Motor neuron (in vitro differentiated cells): ENCODE measurements at places on chromosomes 2 and 18. TPM values are rescaled to one million over a fixed set of nuclear protein-coding genes. Genes with fewer than 3 reads are reported as not detected.
A peak's percentile ranks its signal among the peaks of the same experiment; 100 is the strongest.

GRCh38 chr2:16763056-16763455 is 97.4 kb upstream of the CYRIA start:
- ATAC-seq, result no peak

DNA sequence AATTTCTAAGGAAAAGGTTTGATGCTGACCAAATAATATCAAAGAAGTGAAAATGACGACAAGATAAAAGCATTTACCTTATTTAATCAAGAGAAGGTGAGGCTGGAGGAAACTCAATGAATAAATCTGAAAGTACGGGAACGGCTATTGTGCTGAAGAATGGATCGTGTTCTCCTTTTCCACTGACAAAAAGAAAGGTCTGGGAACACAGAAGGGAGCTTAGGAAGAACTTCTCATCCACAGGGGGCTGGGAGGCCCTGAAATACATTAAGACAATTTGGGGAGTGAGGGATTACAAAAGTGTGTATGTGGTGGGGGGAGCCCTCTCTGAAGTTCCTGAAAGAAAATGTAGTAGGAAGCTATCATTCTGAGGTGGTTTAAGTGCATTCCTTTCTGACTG is 582.3 kb downstream of the SLC4A3 start:
- ATAC-seq, result no peak

DNA sequence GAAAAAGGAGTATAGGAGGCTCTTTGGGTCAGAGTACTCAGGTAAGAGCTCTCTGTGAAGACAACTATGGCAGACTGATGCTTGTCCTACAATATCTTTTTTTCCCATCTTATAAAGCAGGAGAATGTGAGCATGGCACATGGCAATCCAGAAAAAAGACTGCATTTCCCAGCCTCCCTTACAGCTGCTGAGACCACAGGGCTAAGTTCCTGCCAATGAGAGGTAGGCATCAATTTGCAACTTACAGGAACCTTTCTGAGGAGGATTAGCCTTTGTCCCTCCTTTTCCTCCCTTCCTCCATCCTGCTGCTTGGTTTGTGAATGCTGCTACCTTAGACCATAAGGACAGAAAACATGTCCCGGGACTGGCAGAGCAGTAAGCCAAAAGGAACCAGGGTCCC is 37.8 kb upstream of the ST8SIA5 start:
- peak; percentile 41 for ATAC-seq

DNA sequence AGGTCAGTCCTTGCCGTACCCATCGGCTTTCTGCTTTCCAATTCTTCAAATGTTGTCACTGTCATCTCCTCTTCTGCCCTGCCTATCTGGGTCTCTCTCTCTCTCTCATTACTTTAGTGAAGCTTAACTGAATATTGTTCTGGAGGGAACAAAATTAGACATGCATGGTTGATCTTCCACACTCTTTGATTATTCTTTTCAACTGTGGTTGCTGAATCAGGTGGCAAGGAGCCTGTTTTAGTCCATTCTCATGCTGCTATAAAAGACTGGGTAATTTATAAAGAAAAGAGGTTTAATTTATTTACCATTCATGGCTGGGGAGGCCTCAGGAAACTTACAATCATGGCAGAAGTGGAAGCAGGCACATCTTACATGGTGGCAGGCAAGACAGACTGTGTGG is 157.9 kb downstream of the ARL4C start:
- no peak for ATAC-seq

DNA sequence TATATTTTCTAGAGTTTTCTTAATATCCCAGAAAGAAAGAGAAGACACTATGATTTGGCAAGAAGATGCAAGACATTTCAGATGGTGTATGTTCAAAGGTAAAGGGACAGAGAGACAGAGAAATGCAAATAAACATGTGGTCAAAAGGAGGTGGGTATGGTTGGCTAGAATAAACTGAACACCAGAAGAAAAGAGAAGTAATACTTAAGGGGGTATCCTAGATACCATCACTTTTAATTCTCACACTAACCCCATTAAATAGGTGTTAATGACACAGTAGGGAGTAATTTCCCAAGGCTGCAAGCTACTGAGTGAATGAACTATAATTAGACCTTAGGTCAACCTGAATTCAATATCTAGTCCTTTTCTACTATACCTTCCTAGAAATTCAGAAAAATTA is 111.2 kb upstream of the CD226 start:
- no peak for ATAC-seq

DNA sequence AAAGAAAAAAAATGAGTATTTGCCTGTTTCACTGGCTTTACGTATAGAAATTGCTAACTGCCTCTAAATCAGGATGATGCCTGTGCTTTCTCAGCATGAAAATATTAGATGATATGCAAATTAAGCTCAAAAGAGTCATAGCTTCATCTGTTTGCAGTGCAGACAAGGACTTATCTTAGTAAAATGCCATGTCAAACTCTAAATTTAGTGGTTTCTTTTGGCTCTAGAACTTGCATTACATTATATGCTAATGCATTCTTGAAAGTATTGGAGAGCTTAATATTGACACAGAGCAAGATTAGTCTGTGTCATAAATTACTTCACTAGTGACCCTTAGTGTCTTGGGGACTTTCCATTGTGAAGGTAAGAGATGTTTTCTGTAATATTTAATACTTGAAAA is 1109.1 kb upstream of the NRXN1 start:
- ATAC-seq, result no peak

The BCL2 gene
- 4.1 and 4.7 TPM in 2 replicates for total RNA-seq

The ERFE gene
- 0.54 and 0.75 TPM in 2 replicates for total RNA-seq

The SLC39A6 gene
- total RNA-seq, result 103 and 104 TPM in 2 replicates
